ENCODE measurements at places on chromosomes 7 and 10.

DNA sequence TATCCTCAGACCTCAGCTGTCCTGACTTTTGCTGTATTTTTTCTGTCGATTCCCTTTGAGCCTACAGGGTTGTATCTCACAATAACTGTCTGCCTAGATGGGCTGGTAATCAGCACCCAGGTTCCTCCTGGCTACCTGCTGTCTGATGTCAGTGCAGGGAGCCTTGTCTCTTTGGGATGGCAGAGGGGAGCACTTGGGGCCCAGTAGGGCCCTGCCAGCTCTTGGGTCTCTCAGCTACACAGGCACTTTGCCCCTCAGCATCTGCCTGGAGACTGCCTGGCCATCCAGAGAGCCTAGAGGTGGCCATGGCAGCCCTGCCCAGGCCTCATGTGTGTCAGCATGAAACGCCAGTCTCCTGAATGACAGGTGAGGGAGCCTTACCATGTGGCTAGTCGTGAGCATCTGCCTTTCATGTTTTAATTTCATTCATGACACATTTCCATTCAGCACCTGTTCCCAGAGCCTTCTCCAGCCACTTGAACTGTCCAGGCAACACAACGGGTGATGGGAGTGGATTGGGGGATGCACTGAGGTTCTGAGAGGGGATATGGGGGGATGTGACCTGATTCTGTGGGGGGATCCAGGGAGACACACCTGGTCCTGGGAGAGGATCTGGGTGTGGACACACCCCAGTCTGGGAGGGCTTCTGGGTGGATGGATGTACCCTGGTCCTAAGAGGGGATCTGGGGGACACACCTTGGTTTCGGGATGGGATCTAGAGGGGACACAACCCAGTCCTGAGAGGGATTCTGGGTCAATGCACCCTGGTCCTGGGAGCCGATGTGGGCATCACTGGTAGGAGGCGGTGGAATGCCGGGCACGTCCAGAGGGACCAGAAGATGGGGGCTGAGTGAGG lies 21.9 kb downstream of the ADCY1 start:
- no peak for DNase-seq

- DNase-seq: no peak
These were observed 1247.9 kb downstream of the NXPH1 start for GRCh38 chr7:9681284-9681683.

DNA sequence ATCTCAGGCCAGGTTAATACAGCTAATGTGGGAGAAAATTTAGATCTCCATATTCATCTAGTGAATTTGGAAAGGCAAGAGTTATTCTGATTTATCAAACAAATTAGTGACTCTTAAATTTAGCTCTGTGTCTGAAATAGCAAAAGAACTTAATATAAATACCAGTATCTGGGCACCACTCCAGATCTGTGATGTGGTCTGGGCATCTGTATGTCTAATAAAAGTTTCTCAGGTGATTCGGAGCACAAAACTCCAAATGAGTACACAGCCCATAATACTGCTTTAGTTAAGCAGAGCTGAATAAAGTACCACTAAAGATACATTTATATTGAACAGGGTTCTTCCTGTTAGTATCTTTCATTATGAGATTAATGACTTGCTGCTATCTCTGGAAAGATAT lies 261.4 kb downstream of the BAMBI start:
- no peak for DNase-seq

DNA sequence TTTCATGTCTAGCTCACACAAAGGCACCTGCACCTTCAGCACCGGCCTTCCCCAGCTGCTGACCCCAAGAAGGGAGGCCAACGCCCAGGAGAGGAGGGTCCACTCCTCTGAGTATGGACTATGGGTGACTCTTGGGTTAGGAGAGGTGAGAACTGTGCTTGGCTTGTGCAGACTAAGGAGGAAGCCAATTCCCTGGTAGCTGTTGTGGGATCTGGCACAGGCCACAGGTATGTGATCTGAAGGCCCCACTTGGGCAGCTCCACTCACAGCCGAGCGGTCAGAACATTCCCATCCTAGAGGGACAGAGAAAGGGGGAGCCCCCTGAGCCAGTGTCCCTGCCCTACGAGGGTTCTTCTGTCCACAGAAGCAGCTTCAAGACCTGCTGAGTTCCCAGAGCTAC lies 52.8 kb upstream of the FIGNL1 start:
- DNase-seq: peak; percentile 64

- DNase-seq: no peak
These were observed 138.9 kb upstream of the AHR start for GRCh38 chr7:17159500-17160037.

DNA sequence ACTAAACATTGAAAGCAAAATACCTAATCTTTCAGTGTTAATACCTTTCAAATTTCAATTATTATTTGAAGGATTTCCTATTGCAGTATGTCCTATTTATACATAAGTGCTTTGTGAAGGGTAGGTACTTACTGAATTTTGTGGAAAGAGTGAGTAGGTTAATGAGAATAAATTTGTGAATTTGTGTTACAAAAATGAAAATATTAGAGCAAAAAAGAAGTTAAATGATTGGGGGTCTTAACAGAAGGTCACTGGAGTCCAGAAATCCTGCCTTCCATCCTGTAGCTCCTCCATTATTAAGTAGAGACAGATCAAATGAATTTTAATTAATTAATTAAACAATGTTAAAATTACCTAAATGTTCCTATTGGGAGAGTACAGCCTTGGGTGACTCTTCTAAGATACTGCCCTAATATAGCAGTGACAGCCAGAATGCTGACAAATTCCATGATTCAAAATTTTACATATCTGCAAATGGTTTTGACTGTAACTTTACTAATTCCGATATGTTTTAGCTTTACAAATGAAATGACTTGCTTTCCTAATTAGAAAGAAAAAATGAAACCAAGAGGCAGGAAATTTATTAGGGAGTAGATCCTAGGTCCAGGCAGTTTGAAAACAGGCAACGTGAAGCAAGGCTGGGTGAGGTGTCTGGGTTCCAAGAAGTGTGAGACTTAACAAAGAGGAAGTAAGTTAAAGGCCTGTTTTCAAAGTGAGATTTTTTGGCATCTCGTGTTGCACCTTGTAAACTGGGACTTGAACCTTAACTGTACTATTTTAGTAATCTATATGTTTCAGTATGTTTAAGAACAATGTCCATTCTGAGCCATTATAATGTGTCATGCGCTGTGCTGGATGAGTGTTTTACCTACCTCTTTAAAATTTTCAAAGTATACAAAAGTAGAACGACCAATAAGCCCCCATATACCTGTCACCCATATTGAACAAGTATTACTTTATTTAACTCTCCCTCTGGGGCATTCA lies 1.5 kb downstream of the PIK3CG start:
- no peak for DNase-seq
